Activated CD4-positive, alpha-beta T cell treated with anti-CD3 and anti-CD28 coated beads, Interleukin-2, amount 10 ng/mL, durations not matched to agents 7 days and 5 days (primary cell): ENCODE measurements at places on chromosomes 12 and 14.

- no peak for DNase-seq
Observed at GRCh38 chr12:90260136-90260535, 551.5 kb upstream of the ATP2B1 start.

GRCh38 chr12:113724794-113725556 lies 241.2 kb downstream of the RBM19 start:
- DNase-seq, result no peak

GRCh38 chr12:26740991-26741390 lies 92.0 kb downstream of the ITPR2 start:
- no peak for DNase-seq

- DNase-seq, result no peak
Observed at GRCh38 chr12:84136862-84137367, 775.7 kb downstream of the SLC6A15 start.

DNA sequence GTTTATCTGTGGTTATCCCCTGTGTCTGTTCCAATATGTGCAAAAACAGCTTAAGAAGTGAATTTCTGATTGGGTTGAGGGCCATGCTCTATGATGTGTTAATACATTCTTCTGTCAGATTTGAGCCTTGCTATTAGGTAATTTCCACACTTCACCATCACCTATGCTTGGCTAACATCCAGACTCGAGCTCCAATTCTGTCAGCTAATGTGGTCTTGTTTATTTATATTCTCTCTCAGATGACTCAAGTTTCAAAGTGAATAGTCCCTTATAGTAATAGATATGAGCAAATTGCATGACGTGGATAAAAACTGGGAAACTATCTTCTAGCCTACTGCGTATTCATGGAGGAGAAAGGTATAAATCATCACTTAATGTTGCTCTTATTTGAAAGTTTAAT lies 451.3 kb downstream of the SNAPC1 start:
- no peak for DNase-seq

DNA sequence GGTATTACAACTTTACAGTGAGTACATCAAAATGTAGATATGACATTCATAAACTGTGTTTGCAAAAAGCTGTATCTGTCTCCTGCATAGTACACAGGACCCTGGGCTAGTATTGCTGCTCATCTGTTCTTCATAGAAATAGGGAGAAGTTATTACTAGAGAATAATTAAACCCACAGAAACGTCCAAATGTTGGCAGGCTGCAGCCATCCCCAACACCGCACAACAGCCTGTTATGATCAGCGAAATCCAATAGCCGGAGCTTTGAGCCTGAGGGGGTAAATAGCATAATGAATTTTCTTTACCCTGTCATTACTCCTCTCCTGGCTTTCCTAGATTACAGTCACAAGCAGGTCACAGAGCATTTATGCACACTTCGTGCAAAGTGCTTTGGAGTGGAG lies 178.0 kb downstream of the DACT1 start:
- no peak for DNase-seq

GRCh38 chr12:90229407-90230170 lies 521.0 kb upstream of the ATP2B1 start:
- DNase-seq, result no peak

DNA sequence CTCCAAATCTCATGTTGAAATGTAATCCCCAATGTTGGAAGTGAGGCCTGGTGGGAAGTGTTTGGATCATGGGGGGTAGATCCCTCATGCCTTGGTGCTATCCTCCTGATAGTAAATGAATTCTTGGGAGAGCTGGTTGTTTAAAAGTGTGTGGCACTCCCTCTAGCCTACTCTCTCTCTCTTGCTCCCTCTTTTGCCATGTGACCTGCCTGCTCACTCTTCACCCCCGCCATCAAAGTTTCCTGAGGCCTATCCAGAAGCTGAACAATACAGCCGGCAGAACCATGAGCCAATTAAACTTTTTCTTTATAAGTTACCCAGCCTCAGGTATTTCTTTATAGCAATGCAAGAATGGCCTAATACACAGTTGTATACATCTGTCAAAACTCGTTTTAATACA lies 62.5 kb downstream of the BCL2L14 start:
- no peak for DNase-seq

DNA sequence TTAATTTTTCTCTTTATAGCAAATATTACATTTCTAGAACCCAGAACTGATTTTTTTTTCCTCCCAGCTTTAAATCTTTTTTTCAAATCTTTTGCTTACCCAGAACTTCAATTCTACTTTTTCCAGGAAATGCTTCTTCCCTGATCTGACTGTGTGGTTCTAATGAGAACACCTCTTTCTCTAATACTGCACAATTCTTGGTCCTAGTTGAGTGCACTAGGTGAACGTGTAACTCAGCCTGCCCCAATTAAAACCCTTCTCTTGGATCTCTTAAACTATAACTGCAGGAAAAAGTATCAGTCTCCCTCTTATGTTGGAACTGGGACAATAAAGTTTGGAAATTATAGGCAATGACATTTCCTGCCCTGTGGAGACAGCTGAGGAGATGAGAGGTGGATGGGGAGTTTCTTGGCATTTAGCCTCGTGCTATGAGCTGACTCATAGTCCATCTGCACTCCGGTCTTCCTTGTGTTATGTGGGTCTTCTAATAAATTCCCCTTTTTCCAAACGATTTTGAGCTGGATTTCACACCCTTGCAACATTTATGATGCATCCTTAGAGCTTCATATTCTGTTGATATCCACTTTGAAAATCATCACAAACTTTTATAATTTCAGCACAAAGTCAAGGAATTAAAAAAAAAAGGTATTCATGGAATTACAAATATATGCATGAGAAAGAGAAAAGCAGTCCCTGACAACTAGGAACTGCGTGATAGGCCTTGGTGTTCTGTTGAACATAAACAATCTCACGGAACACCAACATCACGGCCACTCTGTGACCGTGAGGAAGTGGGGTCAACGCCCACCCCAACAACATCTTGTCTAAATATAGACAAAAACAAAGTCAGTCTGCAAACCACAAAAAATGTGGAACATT lies 52.4 kb downstream of the BRMS1L start:
- DNase-seq, result no peak

DNA sequence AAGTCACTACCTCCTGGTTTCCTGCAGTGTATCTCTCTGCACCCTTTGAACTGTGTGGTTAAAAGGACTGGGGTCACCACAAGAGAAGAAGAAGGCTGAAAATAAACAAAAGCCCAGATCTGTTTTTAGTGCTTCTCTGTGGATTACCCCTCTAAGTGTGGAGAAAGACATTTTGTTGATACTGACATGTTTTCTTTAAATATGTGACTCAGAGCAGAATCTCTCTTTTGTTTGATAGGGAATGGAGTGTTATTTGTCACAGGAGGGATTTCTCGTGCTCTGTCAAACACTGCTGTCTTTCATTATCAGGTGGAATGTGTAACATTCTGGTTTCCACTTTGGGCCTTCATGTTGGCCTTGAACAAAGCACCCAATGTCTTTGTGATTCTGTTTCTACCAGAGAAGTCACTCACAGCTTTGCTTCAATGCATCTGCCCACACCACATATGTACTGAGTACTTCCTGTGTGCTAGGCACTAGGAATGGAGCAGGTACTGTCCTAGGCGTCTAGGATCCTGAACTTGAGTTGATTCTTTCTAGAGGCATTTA lies 82.1 kb downstream of the PLXNC1 start:
- peak; percentile 7 for DNase-seq

DNA sequence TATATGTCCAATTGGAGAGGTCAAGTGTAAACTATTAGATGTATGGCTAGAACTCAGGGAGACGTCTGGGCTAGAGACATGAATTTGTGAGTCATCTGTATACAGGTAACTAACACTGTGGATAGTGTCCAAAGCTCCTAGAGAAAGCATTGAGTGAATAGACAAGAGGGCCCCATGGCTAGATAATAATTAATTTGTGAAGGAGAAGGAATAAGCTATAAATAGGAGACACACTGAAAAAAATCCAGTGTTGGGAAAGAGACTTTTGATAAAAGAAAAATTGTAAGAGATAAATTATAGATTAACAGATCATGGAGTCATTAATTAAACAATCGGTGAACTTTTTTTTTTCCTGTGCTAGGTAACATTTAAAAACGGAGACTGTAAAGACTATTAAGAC lies 326.6 kb upstream of the PRICKLE1 start:
- DNase-seq, result no peak

GRCh38 chr14:100786576-100787219 lies 39.2 kb upstream of the MEG3 start:
- DNase-seq, result no peak

GRCh38 chr14:64730061-64730440 lies 25.8 kb downstream of the PLEKHG3 start:
- no peak for DNase-seq

DNA sequence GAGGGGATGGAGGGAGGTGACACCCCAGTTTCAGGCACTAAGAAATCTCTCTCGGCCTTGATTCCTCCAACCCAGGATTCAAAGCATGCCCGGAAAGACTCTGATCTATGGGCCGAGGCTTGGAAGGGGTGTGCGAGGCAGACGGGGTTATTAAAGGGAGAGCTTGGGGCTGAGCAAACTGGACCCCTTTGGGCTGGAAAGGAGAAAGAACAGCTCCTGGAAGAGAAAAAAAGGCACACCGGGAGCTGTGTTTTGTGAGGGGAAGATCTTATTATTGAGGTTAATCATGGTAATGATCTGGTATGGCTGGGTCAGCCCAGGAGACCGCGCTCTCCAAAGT lies 5.7 kb upstream of the HOXC4 start:
- DNase-seq, result no peak

DNA sequence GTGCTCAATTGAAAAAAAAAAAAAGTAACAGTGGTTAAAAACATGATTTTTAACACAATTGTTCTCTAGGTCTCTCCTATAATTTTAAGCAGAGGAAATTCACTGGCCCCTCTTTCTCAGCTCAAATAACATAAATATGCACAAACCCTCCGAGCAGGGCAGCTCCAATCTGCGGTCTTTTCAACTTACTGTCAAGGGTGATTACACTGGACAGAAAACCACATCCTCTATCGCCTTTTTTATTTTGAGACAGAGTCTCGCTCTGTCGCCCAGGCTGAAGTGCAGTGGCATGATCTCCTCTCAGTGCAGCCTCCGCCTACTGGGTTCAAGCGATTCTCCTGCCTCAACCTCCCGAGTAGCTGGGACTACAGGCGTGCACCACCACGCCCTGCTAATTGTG lies 16.5 kb upstream of the GABARAPL1 start:
- DNase-seq, result no peak

- no peak for DNase-seq
Observed at GRCh38 chr12:32451816-32452215, 52.5 kb downstream of the FGD4 start.

- no peak for DNase-seq
Observed at GRCh38 chr12:32002848-32003493, 43.8 kb downstream of the RESF1 start.

- peak; percentile 37 for DNase-seq
Observed at GRCh38 chr14:34538871-34539406, 562 bp downstream of the EAPP start.

GRCh38 chr12:27498761-27499160 lies 25.2 kb upstream of the PPFIBP1 start:
- DNase-seq, result no peak

DNA sequence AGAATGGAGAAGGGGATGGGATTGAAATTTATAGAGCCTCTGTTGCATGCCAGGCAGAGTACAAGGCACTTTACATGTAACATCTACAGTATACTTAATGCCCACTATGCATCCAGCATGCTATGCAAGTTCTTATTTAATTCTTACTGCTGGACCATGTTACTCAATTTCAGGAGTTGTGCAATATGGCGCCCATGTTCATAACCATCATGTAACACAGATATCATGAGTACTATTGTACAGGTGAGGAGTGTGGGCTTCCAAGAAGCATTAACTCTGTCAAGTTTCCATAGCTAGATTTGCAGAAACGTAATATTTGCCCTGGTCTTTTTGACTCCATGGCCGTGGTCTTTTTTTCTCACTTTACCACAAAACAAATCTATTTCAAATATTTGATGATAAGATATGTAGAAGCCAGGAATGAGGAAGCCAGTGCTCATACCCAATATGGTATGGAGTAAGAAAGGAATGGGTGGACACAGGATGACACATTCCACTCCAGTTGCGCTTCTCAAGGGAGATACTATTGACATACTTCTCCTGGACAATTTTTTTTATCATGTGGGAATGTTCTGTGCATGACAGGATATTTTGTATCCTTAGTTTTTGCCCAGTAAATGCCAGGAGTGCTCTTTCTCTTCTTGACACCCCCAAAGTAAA lies 191.8 kb downstream of the C12orf75 start:
- no peak for DNase-seq

DNA sequence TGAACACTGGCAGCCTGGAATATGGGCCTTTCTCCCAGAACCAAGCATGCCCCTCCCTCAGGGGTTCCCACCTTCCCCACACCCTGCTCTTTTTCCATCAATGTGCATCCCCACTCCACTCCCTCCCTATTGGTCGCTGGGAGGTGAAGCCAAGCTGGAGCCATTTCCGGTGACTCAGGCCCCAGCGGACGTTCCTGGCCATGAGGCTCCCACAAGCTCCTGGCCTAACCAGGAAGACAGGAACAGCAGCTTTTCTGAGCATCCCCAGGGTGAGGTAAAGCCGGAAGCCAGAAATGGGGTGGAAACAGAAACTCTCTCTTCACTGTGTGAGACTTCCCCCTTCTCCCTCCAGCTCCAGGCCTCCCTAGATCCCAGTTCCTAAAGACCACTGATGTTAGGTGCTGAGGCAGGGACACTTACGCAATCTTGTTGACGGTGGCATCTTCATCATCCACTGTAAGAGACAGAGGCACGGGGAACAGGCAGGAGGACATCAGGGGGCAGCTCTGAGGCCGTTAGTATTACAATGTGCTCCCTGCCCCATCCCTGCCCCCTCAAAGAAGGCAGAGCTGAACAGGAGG lies 5.1 kb downstream of the LMBR1L start:
- DNase-seq, result no peak

DNA sequence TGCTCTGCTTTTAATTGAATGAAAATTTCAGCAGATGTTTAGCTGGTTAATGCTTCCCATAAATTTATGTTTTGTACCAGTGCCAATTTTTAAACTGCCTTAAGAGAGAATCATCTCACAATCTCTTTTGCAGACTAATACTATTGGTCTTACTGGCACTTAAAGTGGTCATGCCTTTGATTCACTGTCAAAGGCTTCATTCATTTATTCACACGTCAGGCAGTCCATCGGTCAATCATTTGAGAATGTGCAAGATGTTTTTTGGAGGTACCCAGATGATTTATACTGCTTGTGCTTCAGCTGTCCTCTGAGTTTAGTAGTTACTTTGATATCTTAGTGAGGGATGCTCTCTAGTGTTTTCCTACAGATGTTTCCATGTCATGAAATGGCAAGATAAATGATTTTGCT lies 83.4 kb downstream of the NAV3 start:
- no peak for DNase-seq
